ENCODE measurements at places on chromosomes 1 and 21.

DNA sequence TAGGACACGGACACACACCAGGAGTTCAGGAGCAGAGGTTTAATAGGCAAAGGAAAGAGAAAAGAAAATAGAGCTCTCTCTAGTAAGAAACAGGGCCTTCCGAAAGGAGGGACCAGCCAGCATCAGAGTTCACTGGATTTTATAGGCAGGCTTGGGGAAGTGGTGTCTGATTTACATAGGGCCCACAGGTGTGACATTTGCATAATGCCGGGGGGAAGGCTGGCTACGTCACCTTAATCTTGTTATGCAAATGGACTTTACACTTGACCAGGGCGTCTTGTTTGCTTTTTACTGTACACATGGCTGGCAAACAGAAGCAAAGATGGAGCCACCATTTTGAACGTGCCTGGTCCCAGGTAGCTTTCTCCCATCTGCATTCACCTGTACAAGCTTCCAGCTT, at the start of gene OR14A16:
OR14A16 (minus strand) TSS at position 97 of the 400 bp plus-strand sequence. CDS start 8,390 bp downstream, outside the sequence.
- DNase-seq = no peak

DNA sequence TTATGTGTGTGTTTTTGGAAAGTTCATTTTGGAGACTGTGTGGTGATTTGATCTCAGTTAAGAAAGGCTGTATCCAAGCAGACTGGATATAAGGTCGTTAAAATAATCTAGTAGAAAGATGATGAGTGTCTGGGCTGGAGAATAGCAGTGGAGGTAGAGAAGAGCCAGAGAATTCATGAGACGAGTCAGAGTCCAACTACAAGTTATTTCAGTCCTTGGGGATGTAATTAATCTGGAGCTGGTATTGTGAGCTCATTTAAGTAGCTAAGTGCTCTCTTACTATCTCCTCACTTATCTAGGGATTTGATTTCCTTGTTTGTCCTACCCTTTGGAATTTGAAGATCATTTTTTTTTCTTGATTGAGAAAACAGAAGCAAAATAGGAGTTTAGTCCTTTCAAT, 1219.0 kb upstream of the ADGRL4 start:
- DNase-seq = no peak

DNA sequence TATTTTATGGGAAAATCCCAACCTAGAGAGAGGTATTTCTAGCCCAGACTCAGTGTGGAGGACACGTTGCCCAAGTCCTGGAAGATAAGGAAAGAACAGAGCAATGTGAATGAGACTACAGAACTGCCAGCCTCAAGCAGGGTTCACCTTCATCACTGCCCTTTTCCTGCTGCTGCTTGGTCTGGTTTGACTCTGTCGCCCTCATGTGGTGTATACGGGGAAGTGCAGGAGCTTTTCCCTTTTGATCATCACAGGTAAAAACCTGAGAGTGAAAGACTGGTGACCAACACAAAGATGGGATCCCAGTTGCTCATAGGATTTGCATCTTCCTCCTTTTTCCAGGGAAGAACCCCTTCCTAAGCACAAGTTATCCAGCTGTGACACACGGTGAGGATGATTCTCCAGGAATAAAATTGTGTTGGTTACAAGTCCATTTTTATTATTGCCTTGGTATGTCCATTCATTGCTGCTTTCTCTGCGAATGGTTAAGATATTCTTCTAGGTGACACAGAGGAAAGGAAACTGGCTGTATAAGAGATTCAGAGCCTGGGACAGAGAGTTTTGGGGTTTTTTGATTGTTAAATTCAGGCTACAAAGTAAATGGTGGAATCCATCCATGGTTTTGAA, 89.5 kb upstream of the CD53 start:
- peak; percentile 36 for DNase-seq

- no peak for DNase-seq
These were observed 14.2 kb downstream of the COL18A1 start for GRCh38 chr21:45419162-45419561.

- no peak for DNase-seq
These were observed 18.1 kb upstream of the IRF2BP2 start for GRCh38 chr1:234628089-234628488.

DNA sequence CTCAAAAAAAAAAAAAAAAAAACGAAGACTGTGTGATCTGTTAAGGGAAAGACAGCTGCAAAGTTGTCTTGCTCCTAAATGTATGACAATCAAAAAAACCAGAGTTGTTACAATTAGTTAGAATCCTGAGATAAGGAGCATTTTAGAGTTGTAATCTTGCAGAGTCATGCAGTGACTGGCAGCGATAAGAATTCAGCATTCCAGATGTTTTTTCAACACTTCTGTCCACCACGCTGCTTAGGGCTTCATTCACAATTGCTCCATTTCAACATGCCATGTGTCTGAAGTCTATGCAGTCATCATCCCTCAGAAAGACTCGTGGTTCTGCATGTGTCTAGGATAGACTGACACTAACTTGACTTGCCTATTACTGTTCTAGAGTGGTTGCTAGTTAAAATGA, 102.4 kb upstream of the BACE2 start:
- no peak for DNase-seq

- DNase-seq = no peak
These were observed 36.0 kb upstream of the SSBP3 start for GRCh38 chr1:54442185-54442584.

- DNase-seq = no peak
These were observed 617.4 kb upstream of the ADAMTS5 start for GRCh38 chr21:27584256-27584655.

GRCh38 chr1:195934817-195935553, 673.3 kb downstream of the KCNT2 start:
- no peak for DNase-seq

GRCh38 chr1:191953526-191953925, 204.7 kb upstream of the RGS18 start:
- DNase-seq = no peak

DNA sequence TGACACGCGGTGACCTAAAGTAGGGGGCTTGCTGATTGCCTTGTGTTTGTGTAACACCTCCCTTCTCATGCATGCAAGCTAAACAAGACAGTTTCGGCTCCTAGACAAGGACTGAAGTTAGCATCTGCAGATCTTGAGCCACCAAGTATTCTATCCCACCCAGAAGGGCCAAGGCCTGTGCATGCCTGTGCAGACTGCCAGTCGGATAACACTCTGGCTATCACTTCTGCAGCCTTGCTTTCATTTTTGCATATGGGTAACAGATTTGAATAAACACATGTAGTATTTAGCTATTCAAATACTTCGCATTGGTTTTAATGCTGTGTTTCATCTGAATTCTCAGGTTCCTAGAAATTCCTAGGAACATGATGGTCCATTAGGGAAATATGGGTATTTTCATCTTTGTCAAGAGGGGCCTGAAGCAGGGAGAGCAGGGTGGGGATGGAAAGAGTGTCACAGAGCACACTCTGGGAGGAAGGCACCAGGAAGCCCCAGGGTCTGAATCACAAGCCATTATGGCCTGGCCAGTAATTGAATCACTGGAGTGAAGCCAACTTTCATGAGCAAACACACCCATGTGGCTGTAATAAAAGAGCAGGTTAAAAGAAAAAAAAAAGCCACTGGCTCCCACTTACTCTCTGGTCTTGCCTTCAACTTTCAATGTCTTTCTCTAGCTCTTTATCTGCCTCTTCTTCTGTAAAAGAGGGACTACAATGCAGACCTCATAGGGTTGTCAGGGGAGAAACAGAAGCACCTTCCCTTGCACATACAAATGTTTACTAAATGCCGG, 28.3 kb downstream of the GADD45A start:
- no peak for DNase-seq

GRCh38 chr1:85587841-85588240, 7.3 kb downstream of the CCN1 start:
- DNase-seq = no peak

GRCh38 chr21:34910396-34910795, 138.7 kb downstream of the RUNX1 start:
- DNase-seq = no peak
